D341Med (cell line): ENCODE measurements at places on chromosomes 1 and 21.
A peak's percentile ranks its signal among the peaks of the same experiment; 100 is the strongest.

DNA sequence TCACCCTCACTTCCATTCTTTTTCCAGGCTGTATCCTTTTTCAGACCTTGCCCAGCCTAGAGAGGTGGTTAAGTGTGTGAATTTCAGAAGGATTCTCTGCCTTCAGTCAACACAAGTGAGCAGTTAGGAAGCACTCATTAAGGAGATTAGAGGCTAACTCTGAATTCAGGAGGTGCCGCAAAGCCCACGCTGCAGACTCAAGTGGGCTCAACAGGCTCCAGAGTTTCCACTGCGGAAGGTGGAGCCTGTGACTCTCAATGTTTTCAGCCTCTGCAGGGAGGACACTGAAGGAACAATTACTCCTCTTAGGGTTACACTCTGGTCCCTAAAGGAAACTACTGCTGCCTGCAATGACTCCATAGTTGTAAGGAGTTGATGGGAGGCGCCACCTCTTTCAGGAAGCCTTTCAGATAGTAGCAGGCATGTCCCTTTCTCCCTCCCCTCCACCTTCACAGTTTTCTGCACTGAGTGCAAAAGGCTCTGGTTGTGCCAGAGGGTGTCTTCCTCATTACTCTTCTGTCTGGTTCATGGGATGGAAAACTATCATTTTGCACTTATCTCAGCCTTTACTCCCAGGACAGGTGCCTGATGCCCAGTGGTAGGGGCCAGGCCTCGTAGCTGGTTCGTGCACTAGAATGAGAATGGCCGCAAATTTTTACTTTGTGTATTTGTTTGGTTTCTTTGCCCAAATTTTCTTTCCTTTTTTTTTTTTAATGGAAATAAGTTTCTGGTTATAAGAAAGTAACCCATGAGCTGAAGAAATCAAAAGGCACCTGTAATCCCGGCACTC is 55.2 kb upstream of the SELENON start:
- DNase-seq, result no peak

GRCh38 chr1:22704440-22705067 is 6.1 kb upstream of the EPHB2 start:
- DNase-seq, result peak; percentile 85

DNA sequence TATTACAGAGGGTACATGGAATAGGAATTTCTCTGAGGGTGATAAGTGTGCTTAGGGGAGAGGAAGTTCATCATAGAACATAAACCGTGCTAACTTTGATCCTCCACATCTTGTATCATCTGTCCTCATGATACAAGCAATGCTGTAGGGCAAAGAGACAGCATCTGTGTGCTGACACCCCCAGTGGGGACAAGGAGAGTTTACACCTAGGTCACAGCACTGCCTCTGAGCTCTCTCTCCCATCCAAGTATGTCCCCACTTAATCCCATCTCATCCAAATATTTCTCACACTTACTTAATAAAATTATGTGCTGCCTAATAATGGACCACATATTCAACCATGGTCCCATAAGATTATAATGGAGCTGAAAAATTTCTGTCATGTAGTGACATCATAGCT is 4.3 kb upstream of the TEDDM1 start:
- no peak for DNase-seq

- no peak for DNase-seq
Observed at GRCh38 chr1:1246577-1247340, at the start of gene C1QTNF12. Gene C1QTNF12 (minus strand): TSS chr1:1246722. CDS start chr1:1246690, 32 bp downstream.

DNA sequence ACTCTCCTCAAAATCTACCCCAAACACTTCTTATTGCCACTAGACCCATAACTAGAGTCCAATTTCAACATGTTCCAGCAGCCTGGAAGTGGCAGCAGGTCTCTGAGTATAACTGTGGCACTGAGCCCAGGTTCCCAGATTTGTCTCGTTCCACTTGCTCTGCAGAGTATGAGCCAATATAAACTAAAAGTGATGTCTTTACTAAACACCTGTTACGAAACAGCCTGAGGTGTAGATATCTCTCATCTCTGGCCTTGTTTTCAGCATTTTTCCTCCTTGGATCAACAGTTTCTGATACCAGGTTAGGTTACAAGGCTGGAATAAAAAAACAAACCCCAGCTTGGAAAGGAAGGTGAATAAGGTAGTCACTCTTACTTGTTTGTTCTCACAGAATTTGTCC is 25.2 kb upstream of the PRDX6 start:
- DNase-seq, result no peak

- DNase-seq, result no peak
Observed at GRCh38 chr1:15180189-15180588, 26.6 kb downstream of the TMEM51 start.

DNA sequence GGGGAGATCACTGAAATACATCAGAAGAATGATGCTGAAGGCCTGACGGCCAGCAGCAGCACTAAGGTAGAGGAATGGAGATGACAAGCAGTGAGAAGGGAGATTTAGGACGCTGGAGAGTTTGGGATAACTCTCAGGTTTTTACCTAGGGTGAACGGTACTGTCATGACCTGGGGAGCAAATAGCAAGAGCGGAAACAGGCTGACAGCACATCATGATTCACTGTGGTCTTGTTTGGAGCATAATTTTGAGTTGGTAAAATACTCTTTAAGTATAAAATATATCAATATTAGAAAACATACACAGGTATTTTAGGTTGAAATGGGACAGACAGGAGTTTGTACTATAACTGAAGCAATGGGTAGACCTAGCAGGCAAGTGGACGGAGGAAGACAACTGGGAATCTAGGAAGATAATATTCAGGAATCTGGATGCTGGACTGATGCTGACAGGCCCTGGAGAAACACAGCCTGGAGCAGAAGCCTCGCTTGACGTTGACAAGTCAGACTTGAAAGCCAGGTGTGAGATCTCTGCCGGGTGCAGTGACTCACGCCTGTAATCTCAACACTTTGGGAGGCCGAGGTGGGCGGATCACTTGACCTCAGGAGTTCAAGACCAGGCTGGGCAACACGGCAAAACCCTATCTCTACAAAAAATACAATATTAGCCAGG is 33.3 kb downstream of the ALG14 start:
- DNase-seq, result no peak

DNA sequence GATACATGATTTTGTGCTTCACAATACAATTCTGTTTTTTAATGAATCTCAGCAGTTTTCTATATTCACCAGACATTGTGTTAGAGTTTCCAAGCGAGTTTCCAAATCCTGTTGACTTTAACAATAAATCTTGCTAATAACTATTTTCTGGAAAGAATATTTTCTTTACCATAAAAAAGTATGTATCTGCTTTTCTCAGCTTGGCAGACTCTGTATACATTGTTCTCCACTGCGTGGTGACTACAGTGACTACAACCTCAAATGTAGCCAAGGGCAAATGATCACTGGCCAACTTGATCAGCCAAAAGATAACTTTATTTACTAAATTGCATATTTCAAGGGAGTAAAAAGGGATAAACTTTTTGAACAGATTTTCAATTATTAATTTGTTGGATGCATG is 325.9 kb upstream of the ADAMTS5 start:
- DNase-seq, result no peak

DNA sequence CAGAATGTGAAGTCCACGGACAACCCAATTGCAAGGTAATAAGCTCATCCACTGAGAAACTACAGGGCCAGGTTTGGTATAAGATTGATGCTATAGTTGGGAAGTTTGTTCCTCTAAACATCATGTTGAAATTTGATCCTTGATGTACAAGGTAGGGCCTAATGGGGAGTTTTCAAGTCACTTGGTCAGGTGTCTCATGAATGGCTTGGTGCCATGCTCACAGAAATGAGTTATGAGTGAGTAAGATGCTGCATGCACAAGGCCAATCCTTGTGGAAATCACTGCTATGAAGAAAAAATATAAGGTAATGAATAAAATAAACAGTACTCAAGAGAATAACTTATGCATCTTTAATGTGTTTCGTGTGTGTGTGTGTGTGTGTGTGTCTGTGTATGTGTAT is 1891.2 kb downstream of the NCAM2 start:
- DNase-seq, result no peak

DNA sequence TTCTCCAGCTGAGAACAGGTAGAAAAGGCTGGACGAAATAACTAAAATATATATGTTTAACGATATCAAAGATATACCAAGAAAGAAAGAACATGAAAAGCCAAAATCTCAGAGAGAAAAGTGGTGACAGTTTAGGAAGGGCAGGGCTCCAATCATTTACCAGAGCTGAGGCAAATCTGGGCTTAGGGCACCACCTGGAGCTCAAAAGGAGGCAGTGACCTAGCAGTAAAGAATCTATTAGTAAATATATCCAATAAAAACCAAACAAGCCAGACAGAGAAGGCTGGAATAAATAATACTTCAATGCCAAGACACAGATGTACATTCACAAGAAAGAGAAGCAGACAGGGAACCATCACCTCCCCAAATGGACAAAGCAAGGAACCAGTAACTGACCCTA is 43.5 kb downstream of the CHIA start:
- peak; percentile 47 for DNase-seq

DNA sequence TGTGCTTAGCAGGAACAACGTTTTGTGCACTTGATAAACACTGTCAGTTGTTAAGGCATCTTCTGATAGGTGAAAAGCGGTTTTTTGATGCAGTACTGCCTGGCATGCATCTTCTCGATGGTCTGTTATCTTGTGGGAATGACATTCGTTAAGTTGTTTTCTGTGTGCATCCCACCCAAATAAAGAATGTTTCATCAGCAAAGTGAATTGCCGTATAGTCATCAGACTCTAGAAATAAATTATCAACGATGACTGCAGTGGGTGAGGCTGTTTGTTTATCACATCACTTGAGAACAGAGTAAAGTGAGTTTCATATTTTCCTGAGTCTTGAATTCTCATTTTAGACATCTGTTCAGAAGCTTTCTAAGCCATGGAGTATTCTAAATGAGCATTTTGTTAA is 34.1 kb downstream of the NFIA start:
- no peak for DNase-seq

DNA sequence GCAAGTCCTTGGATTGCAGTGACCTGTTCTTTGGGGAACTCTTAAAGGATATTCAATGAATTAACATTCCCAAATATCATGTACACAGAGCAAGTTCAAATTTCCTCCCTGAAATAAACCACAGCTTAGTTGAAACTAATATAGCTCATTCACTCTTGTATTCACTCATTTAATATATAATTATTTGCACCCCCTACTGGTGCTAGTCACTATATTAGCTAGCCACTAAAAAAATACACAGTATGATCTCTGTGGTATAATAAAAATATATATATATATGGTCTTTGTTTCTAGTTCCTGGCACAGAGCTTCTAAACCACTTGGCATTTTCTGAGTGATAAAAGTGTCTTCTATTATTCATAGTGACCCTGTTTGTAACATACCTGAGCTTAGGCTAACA is 177.3 kb upstream of the LYPLAL1 start:
- DNase-seq, result no peak

DNA sequence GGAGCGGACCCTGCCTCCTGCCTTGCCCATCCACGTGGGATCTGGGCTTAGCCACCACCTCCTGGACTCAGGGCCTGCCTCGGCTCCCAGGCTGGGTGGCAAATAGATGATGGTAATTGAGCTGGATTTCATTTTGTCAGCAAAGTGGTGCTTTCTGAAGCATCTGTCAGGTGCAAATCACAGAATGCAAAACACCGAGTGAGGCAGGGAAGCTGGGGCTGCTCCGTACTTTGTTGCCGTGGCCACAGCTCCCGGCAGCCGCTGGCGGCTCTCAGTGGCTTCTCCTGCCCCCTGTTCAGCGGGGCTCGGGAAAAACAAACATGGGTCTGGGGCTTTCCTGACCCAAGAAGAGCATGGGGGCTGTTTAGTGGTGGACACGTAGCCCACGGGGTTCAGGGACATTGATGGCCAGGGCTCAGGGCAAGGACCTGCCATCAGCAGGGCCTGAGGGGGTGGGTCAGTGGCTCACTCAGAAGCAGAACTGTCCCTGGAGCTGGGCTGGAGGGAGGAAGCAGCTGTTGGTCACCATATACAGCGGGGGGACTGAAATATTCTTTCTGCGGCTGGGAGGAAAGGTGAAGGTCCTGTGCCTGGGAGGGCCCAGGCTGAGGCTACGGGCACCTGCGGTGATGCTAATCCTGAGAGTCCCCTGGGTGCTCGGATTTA is 130.0 kb upstream of the VAMP3 start:
- DNase-seq, result no peak

DNA sequence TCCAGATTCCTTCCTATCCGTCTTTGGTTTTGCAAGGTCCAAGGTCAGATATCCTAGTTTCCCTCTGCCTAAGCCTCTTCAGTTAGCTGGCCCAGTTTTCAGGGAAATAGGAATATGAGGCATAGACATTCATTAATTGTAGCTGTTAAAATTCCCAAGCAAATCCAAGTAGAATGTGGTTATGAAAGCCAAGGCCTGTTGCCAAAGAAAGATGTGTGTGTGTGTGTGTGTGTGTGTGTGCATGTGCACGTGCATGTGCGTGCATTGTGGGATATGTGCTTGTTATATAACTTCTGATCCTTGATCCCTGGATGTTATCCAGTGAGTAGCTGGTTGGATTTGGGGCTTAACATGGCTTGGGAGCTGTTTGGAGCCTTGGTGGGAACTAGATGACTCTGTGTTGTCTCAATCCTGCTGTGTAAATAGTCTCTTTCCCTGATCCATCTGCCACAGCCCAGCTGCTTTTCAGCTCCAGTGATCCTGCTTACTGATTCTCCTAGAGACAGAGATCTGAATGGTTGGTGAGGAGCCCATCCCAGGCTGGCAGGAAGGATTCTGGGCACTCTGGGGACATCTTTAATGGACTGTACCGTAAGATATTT is 70.6 kb upstream of the GCLM start:
- peak; percentile 77 for DNase-seq

DNA sequence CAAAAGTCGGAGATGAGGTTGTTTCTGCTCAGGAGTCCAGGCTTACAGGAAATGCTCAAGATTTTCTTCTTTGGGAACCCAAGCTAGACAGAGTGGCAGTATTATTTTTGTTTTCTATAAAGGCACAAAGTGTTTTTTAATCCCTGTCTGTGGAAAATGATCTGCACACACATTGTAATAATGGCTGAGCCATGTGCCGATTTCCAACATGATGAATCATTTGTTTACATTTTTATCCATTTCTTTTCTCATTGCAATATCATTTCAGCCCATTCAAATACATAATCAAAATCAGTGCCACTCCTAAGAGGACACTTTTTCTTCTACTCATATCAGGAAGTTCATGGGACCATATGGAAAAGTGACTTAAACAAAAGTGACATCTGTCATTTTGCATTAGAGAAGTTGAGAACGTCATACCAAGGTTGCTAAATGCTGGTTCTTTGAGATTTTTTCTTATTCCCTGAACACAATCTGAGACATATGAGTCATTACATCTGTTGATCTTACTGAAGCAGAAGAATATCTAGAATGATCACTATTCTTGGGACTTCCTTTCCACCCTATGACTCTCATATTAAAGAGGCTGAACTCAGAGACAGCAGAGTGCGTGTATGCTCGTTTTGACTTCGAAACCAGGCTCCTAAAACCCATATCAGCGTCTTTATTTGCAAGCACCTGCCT is 44.9 kb downstream of the ACTA1 start:
- DNase-seq, result no peak
